ENCODE measurements at places on chromosomes 5 and 9. TPM values are rescaled to one million over a fixed set of nuclear protein-coding genes. Genes with fewer than 3 reads are reported as not detected.
A peak's percentile ranks its signal among the peaks of the same experiment; 100 is the strongest.

The HSPB3 gene
- not detected for total RNA-seq

The FGD3 gene
- total RNA-seq: not detected

The ARHGEF28 gene
- 49.3 TPM for total RNA-seq

The SLC46A2 gene
- not detected for total RNA-seq

- DNase-seq: peak; percentile 81
These were observed 16.6 kb downstream of the KCNT1 start for GRCh38 chr9:135718616-135719015.

DNA sequence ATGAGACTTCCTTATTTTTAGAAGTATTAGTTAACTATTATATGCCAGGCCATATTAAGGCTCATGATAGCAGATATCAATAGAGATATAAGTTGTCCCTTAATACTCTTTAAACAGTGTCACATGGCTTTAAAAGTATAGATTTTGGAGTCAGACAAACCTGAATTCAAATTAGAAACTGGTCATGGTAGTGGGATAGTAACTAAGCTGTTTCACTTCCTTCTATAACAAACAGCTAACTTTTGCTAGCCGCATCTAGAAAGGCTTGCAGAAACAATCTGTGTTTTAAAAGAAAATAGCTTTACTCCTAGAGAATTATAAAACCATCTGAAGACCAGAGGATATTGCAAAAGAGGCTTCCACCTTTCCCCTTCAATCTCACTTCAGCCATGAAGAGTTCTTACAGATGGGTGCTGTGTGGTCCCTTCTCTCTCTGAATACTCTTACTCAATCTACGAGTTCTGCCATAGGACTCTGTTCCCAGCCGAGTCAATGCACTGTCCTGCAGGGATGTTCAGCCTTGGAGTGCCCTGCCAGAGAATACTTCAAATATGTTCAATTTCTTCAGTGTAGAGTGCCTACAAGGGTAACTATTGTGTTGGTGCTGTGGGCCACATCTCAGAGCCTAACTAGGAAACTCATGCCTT is 810.2 kb downstream of the EFNA5 start:
- DNase-seq: no peak

DNA sequence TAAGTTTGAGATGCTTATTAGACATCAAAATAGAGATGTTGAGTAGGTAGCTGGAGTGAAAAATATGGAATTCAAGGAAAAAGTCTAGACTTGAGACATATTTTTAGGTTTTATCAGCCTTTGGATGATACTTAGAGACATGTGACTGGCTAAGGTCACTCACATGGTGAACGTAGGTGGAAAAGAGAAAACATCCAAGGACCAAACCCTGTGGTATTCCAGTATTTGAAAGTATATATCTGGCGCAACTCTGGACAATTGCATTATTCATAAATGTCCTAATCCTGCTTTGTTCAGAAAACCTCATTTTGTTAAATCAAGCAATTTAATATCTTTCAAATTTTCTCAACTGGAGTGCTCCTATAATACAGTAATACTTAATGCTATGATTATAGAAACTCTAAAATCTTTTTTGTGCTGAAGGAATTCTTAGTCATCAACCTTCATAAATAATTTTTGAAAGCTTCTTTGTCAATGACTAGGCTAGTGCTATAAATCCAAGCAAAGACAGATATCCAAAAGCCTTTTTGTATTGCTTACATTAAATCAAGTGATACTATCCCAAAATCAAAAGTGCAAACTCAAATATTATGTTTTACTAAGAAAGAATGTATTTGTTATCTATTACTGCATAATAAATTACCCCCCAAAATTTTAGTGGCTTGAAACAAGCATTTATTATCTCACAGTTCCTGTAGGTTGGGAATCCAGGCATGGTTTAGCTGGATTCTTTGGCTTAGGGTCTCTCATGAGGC is 452.0 kb downstream of the ENC1 start:
- DNase-seq: no peak

GRCh38 chr5:45512521-45512920 is 183.7 kb downstream of the HCN1 start:
- DNase-seq: no peak

GRCh38 chr5:150492621-150493020 is 15.3 kb upstream of the NDST1 start:
- DNase-seq: peak; percentile 65

GRCh38 chr9:114518120-114518519 is 12.8 kb upstream of the WHRN start:
- no peak for DNase-seq

DNA sequence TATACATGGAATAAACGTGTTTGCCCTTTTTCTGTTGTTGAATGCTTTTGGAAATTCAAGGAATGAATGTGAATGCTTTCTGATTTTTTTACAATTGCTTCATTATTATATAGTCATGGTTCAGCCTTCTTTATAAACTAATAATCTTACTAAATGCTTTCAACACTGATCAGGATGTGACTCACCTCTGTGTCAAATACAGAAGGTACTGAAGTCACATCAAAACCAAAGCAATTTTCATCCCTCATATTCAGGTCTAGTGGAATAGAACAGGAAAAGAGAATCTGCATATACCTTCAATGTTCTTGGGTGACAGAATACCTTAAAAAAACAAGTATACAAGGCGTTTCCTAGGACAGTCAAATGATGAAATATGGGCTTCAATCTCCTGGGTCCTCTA is 170.7 kb downstream of the PDE4D start:
- DNase-seq: peak; percentile 52

DNA sequence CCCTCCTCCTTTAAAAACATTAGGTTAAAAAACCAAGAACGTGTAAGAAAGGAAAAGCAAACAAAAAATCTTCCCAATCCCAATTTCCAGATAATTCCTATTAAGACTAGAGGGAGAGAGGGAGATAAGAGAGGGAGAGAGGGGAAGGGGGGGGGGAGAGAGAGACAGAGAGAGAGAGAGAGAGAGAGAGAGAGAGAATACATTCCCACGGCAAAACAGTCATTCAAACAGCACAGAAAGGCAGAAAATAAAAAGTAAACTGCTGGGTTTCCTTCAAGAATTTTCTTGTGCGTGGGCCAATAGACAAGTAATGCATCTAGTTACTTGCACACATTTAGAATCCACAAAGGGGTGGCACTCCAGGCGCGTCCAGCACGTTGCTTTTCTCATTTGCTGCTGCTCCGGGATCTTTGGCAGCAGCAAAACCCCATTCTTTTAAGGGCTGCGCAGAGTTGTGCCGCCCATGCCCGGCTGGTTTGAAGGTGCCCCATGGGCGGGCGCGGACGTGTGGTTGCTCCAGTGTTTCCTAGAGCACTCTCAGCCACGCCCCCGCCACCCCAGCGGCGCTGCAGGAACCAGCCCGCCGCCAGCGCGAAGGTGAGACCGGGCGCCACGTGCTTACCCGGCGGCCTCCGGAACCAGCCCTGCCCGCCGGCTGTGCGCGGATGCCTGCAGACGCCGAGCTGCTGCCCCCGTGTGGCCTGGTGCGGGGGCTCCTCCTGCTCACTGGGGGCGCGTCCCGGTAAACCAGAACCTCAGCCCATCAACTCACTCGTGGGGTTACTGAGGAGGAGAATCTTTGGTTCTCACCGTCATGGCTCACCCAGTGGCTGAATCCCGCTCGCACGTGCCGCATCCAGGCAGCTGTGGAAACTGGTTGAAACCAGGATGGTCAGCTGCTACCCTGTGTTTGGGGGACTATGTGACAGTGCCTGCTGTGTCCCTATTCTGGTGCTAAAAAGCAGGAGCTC is 44.6 kb downstream of the STC2 start:
- DNase-seq: peak; percentile 71

GRCh38 chr5:79229357-79230174 is 6.4 kb upstream of the JMY start:
- DNase-seq: no peak

DNA sequence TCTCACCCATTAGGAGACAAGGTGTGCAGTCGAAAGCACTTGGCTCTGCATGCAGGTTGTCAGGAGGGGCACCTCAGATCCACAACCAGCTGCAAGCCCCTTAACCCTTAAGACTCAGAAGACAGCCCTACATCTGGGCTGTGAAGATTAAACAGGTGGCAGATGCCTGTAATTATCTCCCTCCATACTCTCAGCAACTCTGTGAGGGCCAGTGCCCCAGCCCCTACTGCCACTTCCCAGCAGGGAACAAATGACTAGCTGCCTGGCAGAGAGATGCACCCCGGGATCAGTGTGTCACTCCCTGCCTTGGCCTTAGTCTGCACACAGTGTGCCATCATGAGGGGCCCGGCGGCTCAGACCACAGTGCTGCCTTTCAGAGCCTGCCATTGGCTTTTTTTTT is 42.0 kb downstream of the CRB2 start:
- no peak for DNase-seq

- peak; percentile 21 for DNase-seq
These were observed 54.1 kb upstream of the ZNF366 start for GRCh38 chr5:72561148-72561972.

DNA sequence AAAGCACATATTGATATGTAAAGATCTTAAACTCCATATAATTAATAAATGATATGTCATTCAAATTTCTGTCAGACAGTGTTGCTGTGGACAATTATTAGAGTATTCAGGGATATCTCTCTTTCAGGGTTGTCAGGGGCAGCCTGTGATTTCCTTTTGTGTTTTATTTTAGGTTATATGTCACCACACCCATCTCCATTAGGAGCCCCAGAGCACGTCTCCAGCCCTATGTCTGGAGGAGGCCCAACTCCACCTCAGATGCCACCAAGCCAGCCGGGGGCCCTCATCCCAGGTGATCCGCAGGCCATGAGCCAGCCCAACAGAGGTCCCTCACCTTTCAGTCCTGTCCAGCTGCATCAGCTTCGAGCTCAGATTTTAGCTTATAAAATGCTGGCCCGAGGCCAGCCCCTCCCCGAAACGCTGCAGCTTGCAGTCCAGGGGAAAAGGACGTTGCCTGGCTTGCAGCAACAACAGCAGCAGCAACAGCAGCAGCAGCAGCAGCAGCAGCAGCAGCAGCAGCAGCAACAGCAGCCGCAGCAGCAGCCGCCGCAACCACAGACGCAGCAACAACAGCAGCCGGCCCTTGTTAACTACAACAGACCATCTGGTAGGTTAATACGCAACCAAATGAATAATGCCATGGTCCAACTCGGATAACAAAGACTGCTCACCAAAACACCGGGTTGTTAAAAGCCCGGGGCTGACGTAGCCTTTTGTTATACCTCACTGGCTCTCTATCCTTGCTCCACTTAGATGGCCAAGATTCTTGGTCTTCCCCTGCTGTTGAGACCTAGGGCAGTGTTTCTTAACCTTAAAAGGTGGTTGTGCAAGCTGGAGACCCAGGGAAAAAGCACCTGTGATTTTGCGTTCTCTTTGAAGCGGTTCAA is 24.4 kb downstream of the SMARCA2 start:
- DNase-seq: no peak

- DNase-seq: no peak
These were observed 190.0 kb upstream of the S1PR3 start for GRCh38 chr9:88801214-88801796.
